ENCODE measurements at places on chromosomes 7 and 10. TPM values are rescaled to one million over a fixed set of nuclear protein-coding genes. Genes with fewer than 3 reads are reported as not detected.
A peak's percentile ranks its signal among the peaks of the same experiment; 100 is the strongest.

GRCh38 chr10:5450605-5451384 is 38.4 kb downstream of the NET1 start:
- no peak overlapping the region for H3K27ac ChIP-seq
- H3K36me3 ChIP-seq = peaks cover 11% of the 10 kb centered on the region
- H3K27me3 ChIP-seq = no peaks in the 10 kb centered on the region
- H3K4me3 ChIP-seq = no peak overlapping the region
- peaks cover 3% of the 10 kb centered on the region for H3K4me1 ChIP-seq
- DNase-seq = no peak

GRCh38 chr10:81875467-81876252 is 666 bp downstream of the NRG3 start:
- peak overlapping the region; percentile 69 for H3K4me3 ChIP-seq
- H3K4me1 ChIP-seq = peaks cover 5% of the 10 kb centered on the region
- no peaks in the 10 kb centered on the region for H3K36me3 ChIP-seq
- no peak overlapping the region for H3K27ac ChIP-seq

GRCh38 chr7:25429731-25430130 is 201.4 kb upstream of the NPVF start:
- no peak overlapping the region for H3K4me3 ChIP-seq
- no peak overlapping the region for H3K27ac ChIP-seq
- H3K27me3 ChIP-seq = no peaks in the 10 kb centered on the region
- no peaks in the 10 kb centered on the region for H3K36me3 ChIP-seq
- no peak for DNase-seq

The GIMAP1 gene
- not detected for total RNA-seq

The STEAP4 gene
- not detected for total RNA-seq

The NPFFR1 gene
- total RNA-seq = 0.06 TPM

The SLC18A2 gene
- 6.7 TPM for total RNA-seq

The TEX47 gene
- not detected for total RNA-seq

The C10orf143 gene
- total RNA-seq = 2.0 TPM

DNA sequence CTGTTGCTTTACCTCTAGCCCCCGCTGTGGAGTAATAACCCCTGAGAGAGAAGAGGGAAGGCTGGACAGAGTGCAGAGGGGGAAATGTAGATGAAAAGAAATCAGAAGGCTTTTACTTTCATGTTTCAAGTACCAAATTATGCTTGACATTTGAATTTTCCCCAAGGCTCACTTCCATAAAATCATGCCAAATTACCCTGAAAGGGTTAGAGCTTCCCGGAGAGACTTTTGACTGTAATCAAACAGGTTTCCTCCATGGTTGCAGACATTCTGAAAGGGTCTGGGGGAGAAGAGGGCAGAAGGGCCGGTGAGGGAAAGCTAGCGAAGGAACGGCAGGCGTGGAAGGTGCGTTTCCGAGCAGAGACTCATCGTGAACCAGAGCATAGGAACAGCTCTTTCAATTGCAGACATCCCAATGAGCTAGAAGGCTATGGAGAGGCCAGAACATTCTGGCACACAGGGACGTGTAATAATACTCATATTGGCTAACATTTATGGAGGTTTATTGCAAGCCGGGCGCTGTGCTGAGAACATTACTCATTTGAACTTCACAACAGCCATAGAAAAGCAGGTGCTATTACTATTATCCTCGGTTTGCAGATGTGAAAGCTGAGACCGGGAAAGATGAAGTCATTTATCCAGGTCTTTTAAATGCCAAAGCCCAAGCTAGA is 620.8 kb upstream of the AUTS2 start:
- H3K27ac ChIP-seq = no peak overlapping the region
- H3K4me3 ChIP-seq = no peak overlapping the region
- H3K27me3 ChIP-seq = no peaks in the 10 kb centered on the region
- peaks cover 6% of the 10 kb centered on the region for H3K4me1 ChIP-seq
- no peak for DNase-seq

DNA sequence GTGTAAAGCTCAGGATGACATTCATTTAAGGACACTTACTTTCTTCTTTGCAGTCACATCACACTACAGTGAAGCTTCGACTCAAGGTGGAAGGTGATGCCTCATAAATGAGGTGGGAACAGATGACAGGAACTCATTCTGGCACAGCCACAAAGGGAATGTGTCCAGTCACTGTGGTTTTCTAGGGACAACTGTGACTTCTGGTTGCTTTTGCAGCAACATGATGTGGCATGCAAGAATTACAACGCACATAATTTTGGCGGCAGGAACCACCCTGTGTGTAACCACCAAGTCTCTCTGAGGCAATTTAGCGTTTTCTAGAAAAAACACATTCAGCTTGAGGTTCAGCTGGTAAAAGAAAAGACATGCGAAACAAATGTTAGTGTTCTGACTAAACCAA is 32.0 kb upstream of the FERD3L start:
- no peaks in the 10 kb centered on the region for H3K4me1 ChIP-seq
- no peak overlapping the region for H3K27ac ChIP-seq
- no peak for DNase-seq
- H3K4me3 ChIP-seq = no peak overlapping the region
- H3K36me3 ChIP-seq = no peaks in the 10 kb centered on the region

DNA sequence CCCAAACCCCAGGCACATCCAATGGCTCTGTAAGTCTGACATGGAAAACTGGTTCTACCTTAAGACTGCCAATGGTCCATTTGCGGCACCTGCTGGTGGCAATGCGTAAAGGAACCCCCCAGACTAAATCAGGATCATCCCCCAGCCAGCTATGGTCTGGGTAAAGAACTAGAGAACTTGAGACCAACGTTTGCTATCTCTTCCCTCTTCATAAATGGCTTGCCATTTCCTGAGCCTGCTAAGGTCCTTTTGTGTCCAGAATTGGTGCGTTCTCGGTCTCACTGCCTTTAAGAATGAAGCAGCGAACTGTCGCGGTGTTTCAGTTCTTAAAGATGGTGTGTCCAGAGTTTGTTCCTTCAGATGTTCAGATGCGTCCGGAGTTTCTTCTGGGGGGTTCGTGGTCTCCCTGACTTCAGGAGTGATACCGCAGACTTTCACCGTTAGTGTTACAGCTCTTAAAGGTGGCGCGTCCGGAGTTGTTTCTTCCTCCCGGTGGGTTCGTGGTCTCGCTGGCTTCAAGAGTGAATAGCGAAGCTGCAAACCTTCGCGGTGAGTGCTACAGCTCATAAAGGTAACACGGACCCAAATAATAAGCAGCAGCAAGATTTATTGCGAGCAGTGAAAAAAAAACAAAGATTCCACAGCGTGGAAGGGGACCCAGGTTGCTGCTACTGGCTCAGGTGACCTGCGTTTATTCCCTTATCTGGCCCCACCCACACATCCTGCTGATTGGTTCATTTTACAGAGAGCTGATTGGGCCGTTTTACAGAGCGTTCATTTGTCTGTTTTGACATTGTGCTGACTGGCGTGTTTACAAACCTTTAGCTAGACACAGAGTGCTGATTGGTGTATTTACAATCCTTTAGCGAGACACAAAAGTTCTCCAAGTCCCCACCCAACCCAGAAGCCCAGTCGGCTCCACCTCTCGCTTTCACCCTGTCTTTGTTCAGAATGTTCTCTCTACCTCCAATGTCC is 95.4 kb downstream of the ELMO1 start:
- H3K4me3 ChIP-seq = no peak overlapping the region
- H3K27ac ChIP-seq = no peak overlapping the region
- H3K4me1 ChIP-seq = peaks cover 6% of the 10 kb centered on the region
- H3K36me3 ChIP-seq = no peaks in the 10 kb centered on the region
- no peaks in the 10 kb centered on the region for H3K27me3 ChIP-seq

The MKI67 gene
- total RNA-seq = 83.3 TPM

The BTRC gene
- 24.7 TPM for total RNA-seq

DNA sequence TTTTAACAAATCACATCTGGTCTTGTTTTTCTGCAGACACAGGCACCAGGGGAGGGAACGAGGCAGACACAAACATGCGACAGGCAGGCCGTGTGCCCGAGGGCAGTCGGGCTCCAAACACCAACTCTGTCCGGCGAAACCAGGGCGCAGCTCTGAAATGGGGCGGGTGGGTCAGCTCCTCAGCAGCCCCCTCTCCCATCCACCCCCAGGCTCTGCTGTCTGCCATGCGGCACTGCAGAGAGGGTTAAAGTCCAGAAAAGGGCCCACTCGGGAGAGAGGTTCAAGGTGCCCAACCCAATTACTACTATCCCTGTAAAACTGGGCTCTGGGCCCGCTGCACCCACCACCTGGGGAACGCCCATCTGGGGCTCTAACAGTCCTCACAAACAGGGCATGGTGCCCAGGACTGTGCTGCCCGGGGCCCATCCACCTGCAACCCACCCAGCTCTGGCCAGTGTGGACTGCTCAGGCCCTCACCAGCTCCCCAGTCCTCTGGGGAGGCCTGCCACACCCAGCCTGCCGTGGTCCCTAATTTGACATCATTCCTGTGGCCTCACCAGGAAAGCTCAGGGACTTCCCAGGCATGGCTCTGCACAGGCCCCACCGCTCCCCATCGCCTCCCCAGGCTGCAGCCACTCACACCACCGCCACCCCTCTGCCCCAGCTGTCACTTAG is 18.7 kb downstream of the YKT6 start:
- H3K27me3 ChIP-seq = no peaks in the 10 kb centered on the region
- no peaks in the 10 kb centered on the region for H3K36me3 ChIP-seq
- no peak overlapping the region for H3K4me3 ChIP-seq
- DNase-seq = no peak
- H3K27ac ChIP-seq = no peak overlapping the region

The BRI3 gene
- total RNA-seq = 93.4 TPM

DNA sequence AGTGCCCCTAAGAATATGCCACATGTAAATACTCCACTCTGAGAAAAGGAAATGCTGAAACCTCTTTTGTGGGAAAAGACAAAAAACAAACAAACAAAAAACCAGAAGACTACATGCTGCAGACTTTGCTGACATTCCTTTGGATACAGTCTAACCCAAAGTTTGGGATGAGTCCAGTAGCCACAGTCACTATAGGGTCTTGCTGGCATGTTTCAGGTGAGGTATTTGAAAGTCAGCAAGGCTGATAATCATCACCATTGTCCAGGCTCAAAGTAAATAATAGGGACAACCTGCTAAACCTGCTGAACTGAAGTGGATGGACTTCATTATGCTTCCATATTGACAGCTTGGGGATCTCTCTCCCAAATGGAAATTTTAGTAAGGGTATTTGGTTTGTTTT is 1087.0 kb upstream of the LRRTM3 start:
- no peak overlapping the region for H3K4me3 ChIP-seq
- no peaks in the 10 kb centered on the region for H3K4me1 ChIP-seq
- H3K27me3 ChIP-seq = no peaks in the 10 kb centered on the region

The OR2A12 gene
- total RNA-seq = not detected

DNA sequence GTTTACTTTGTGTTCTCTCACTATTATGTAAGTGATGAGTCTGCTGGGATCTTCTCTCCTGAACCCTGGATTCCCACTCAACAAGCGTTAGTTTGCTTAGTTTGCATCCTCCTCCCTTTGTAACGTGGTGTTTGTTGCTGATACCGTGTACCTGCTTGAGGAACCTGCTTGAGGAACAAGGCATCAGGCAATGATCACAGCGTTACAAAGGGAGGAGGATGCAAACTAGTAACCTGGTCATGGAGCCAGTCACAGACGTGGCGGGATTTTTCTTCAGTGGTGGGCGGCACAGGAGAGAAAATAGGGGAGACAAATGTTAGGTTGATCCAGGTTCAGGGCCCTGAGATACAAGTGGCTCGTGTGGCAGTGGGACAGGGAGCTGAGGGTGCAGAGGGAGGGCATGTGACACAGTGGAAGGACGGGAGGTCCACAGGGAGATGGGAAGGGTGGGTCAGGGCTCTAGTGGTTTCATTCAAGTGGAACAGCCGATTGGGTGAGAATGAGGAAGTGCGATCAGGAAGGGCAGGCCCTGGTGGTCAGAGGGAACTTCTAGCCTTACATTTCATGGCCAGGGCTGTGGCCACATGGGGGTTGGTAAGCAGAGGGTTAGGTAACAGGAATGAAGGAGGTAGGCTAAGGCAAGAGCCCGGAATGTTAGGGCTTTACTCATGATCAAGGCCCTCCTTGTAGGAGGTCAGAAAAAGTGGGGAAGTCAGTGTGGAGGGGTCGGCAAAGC is 38.0 kb downstream of the SNX10 start:
- no peak for DNase-seq
- no peak overlapping the region for H3K27ac ChIP-seq
- no peaks in the 10 kb centered on the region for H3K36me3 ChIP-seq
- H3K4me3 ChIP-seq = no peak overlapping the region

DNA sequence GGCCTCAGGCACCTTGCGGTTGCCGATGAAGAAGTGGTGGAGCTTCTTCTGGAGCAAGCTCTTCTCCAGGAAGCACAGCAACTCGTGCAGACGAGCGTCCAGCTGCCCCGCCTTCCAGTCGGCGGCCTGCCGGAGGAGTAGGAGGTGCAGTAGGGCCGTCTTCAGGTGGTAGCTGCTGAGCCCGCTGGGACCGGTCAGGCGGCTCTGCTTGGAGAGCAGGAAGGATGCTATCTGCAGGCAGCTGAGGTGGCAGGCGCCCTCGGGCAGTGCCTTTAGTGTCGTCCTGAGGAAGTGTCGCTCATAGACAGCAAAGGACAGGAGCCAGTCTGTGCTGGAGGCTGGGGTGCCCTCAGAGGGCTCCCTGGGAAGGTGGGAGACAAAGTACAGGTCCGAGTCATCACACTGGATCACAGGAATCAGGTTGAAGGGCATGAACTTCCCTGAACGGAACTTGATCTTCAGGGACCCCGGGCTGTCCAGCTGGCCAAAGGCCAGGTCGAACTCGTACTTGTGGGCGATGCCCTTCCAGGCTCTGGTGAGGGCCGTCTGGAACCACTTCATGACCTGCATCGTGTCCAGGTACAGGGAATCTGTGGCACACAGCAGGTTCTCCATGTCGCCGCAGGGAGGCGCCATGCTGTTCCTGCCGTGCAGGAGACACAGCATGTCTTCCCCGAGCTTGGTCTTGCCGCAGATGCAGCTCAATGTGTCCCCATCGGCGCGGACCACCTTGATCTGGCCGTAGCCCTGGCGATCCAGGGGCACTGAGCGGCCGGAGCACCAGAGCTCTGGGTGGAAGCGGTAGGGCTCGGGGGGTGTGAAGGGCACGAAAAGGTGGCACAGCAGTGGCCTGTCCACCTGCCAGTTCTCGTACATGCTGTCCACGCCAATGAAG is 23.4 kb downstream of the ITPRIP start:
- H3K4me3 ChIP-seq = no peak overlapping the region
- H3K4me1 ChIP-seq = peaks cover 11% of the 10 kb centered on the region
- peaks cover 13% of the 10 kb centered on the region for H3K36me3 ChIP-seq
- H3K27ac ChIP-seq = no peak overlapping the region
- DNase-seq = no peak

GRCh38 chr7:24656608-24657007 is 83.4 kb downstream of the PALS2 start:
- no peak overlapping the region for H3K4me3 ChIP-seq
- no peaks in the 10 kb centered on the region for H3K4me1 ChIP-seq
- no peak for DNase-seq
- no peaks in the 10 kb centered on the region for H3K27me3 ChIP-seq
- no peak overlapping the region for H3K27ac ChIP-seq
- no peaks in the 10 kb centered on the region for H3K36me3 ChIP-seq

- no peak for DNase-seq
- no peak overlapping the region for H3K4me3 ChIP-seq
- no peak overlapping the region for H3K27ac ChIP-seq
- H3K27me3 ChIP-seq = no peaks in the 10 kb centered on the region
Measured at GRCh38 chr10:33376476-33376875, 42.0 kb upstream of the NRP1 start.

The SEMA3E gene
- 1.9 TPM for total RNA-seq

The NFE2L3 gene
- 62.6 TPM for total RNA-seq
